Subcutaneous preadipocyte (primary cell): ENCODE measurements at places on chromosomes 4 and X. TPM values are rescaled to one million over a fixed set of nuclear protein-coding genes. Genes with fewer than 3 reads are reported as not detected.

The TBC1D8B gene
- total RNA-seq = 7.0 and 8.6 TPM in 2 replicates

The GPRIN3 gene
- under 0.01 TPM in 2 replicates for total RNA-seq

The UNC5C gene
- total RNA-seq = under 0.01 TPM in 2 replicates

The COL4A6 gene
- total RNA-seq = 1.5 and 5.9 TPM in 2 replicates
